ENCODE measurements at places on chromosomes 2 and 18.

DNA sequence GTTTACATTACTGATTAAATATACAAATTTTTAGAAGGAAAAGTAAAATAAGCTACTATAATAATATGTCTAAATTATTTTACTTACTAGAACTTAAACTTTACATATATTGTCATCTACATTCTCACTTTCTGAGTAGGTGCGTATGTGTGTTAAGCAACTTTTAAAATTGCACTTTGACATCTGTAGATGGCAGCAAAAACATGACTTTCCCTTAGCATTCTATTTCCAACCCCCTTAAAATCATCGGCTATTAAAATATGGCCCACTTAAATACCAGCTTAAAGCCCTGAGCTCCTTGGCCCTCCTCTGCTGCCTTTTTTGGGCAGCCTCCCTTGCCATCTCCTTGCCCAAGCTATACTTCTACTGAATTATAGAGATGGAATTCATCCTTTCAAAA is 78.0 kb downstream of the UPP2 start:
- no peak for DNase-seq

DNA sequence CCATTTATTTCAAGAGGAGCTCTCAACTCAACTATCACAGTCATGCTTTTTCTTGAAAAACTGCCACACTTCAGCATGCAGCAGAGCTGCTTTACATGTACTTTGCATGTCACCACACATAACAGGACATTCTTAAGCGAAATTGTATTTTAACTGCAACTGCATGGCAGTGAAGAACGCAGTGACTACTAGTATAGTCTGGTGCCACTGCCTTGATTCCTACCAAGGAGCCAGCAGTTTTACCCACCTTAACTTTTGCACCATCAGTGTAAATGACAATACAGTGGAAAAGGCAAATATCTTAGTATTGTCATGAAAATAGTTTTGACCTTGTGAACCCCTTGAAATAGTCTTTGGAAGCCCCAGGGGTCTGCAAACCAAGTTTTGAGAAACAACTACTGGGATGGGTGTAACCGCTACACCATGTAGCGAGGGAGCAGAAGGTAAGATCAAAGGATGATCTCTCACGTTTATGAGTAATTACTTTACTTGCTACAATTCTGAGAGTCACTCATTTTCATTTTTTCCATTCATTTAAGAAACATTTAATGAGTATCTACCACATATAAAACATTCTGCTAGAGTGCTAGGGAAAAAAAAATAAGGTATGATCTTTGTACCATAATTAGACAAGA is 32.3 kb upstream of the MPP4 start:
- no peak for DNase-seq

GRCh38 chr2:8575038-8575833 is 106.6 kb upstream of the ID2 start:
- DNase-seq = no peak

- DNase-seq = no peak
Observed at GRCh38 chr2:176683618-176684111, 414.4 kb downstream of the MTX2 start.

DNA sequence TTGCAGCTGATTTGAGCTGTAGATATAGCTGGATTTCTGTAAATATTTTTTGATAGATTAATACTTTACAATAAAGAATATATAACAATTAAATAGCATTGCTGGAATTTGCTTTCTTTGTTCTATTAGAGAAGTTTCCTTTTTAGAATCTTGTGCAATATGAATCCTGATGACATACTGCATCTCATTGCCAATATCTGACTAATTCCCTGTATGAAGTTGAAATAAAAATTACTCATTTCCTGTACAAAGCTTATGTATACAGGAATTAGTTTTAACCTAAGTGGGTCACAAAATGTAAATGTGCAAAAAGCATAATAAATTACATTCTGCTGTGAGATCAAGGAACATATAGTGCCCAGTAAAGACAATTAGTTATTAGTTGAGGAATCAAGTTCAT is 72.8 kb upstream of the TMEFF2 start:
- DNase-seq = no peak

DNA sequence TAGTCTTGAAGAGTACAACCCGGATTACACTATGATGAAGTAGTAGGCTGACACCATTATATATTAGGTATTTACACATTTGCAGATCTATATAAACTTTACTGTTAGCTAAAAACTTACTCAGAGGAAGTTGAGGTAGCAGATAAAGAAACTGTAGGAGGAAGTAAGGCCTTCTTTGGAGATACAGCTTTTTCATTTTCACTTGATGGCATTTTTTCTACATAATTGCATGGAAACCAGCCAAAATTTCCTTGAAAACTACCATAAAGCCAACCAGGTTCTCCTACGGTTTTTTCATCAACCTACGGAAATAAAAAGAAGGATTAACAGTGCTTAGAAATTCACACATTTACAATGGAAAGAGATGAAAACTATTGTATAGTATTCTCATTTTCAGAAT is 86.6 kb downstream of the FAM228A start:
- DNase-seq = no peak

GRCh38 chr2:174863183-174863582 is 98.9 kb upstream of the CHRNA1 start:
- DNase-seq = no peak

DNA sequence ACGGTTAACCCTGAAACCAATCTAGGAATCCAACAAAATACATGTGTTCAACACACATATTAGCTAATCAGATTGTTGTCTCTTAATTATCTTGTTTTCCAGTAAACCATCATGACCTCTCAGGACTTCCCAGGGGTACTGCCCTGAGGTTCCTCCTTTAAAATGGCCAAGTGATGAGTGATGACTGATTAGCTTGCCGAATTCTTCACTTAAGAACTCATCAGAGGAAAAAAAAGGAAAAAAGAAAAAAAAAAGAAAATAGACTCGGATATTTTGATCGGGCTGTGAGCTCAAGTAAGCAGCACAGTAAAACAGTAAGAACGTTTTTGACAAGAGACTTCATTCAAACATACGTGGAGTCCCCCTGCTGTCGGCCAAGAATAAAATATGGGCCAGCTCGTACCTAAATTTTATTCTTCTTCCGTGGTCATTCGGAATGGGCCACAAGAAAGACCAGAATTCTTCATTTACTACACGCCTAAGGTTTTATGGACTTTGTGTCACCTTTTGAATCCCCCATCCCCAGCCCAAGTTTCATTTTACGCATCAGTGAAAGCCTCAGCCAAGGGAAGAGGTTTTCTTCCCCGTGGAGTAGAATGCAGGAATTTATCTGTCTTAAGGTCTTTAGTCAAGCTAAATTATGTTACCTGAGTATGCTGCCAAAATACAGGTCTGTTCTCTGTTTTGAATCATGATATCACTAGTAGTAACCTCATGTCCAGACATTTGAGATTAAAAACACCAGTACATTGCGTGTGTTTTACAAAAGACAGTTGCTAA is 40.5 kb downstream of the COLEC12 start:
- DNase-seq = no peak

- no peak for DNase-seq
Observed at GRCh38 chr18:172361-172760, 14.0 kb downstream of the USP14 start.

GRCh38 chr2:167404627-167405284 is 516.5 kb downstream of the XIRP2 start:
- no peak for DNase-seq

Measured in stimulated activated CD4-positive, alpha-beta T cell treated with anti-CD3 and anti-CD28 coated beads, TNF-alpha, amount 100 ng/mL, for 1 hour (primary cell).